ENCODE measurements at places on chromosomes 13 and 19. TPM values are rescaled to one million over a fixed set of nuclear protein-coding genes. Genes with fewer than 3 reads are reported as not detected.

GRCh38 chr19:36686365-36687213 lies 823 bp upstream of the ZNF567 start:
- H3K4me3 ChIP-seq: peak overlapping the region; percentile 88
- peak overlapping the region; percentile 90 for H3K27ac ChIP-seq
- peaks cover 26% of the 10 kb centered on the region for H3K4me1 ChIP-seq
- DNase-seq: no peak
- H3K27me3 ChIP-seq: no peaks in the 10 kb centered on the region
- H3K36me3 ChIP-seq: peaks cover 58% of the 10 kb centered on the region

GRCh38 chr19:15109768-15110417 lies 2.7 kb downstream of the SYDE1 start:
- no peak overlapping the region for H3K27ac ChIP-seq
- peaks cover 13% of the 10 kb centered on the region for H3K4me1 ChIP-seq
- peaks cover 10% of the 10 kb centered on the region for H3K27me3 ChIP-seq
- DNase-seq: no peak

- H3K4me3 ChIP-seq: no peak overlapping the region
- no peak overlapping the region for H3K27ac ChIP-seq
- H3K4me1 ChIP-seq: no peaks in the 10 kb centered on the region
- H3K27me3 ChIP-seq: no peaks in the 10 kb centered on the region
Measured at GRCh38 chr19:33408538-33409434, 35.3 kb downstream of the CEBPG start.

GRCh38 chr13:110714797-110715394 lies 1.4 kb downstream of the ING1 start:
- peak overlapping the region; percentile 93 for H3K4me3 ChIP-seq
- H3K27ac ChIP-seq: peak overlapping the region; percentile 96
- peak; percentile 54 for DNase-seq
- no peaks in the 10 kb centered on the region for H3K27me3 ChIP-seq
- H3K36me3 ChIP-seq: peaks cover 13% of the 10 kb centered on the region

DNA sequence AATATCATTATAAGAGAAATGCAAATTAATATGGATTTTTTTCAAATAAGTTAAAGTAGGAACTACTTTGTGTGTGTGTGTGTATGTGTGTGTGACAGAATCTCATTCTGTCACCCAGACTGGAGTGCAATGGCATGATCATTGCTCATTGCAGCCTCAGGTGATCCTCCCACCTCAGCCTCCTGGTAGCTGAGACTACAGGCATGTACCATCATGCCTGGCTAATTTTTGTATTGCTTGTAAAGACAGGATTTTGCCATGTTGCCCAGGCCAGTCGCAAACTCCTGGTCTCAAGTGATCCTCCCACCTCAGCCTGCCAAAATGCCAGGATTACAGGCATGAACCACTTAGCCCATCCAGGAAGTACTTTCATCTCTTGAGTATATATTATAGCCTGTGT lies 3.2 kb upstream of the ERVV-2 start:
- H3K27me3 ChIP-seq: peaks cover 12% of the 10 kb centered on the region
- peaks cover 3% of the 10 kb centered on the region for H3K4me1 ChIP-seq
- no peak overlapping the region for H3K4me3 ChIP-seq
- DNase-seq: no peak
- H3K36me3 ChIP-seq: peaks cover 24% of the 10 kb centered on the region

DNA sequence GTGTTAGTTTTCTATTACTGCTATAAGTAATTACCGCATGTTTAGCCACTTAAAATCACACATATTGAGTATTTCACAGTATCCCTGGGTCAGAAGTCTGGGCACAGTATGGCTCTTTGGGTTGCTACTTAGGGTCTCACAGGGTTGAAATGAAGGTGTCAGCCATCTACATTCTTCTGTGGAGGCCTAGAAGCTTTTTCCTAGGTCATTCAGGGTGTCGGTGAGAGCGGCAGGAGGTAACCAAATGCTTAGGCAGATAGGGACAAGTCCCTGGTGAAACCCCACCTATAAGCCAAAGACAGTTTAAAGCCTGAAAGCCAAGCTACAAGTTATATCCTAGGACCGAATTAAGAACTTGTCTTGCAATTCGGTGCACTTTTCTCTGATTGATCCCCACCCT lies 856.7 kb downstream of the PCDH17 start:
- H3K27me3 ChIP-seq: no peaks in the 10 kb centered on the region
- no peak overlapping the region for H3K4me3 ChIP-seq
- H3K4me1 ChIP-seq: no peaks in the 10 kb centered on the region
- DNase-seq: no peak
- H3K27ac ChIP-seq: no peak overlapping the region

DNA sequence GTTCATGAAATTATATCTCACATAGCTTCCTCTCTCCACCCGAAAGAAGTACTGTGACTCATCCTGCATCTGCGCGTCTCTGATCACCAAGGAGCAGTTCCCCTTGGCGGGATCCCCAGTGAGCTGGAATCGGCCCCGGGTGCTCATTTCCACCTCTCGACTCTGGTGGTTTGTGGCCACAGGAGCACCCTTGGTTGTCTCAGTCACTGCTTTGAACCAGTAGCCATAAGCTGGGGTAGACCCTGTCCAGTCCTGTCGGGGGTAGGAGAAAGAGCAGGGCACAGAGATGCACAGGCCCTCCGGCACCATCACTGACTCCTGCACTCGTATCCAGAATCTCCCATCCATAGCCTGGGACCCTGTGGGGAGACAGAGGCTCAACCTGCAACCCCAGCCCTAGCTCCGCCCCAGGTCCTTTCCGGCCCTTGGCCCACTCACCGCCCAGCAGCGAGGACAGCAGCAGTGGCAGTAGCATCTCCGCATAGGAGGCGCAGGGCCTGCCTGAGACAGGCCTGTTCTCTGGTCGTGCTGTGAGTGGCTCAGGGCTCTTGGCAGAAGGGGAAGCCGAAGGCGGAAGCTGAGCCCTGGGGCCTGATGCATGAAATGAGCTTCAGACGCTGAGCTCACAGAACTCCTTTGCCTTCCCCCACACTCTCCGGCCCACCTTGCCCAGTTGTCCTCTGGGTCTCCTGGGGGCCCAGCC lies at the start of gene SIGLEC10:
Gene SIGLEC10, minus strand, starts transcription at position 536 of the 703 bp plus-strand sequence. Its CDS starts 61 bp downstream, at position 475.
- H3K4me1 ChIP-seq: peaks cover 11% of the 10 kb centered on the region
- H3K36me3 ChIP-seq: no peaks in the 10 kb centered on the region
- no peak within 1 kb of the TSS for H3K4me3 ChIP-seq
- DNase-seq: peak; percentile 55
- H3K27ac ChIP-seq: no peak within 1 kb of the TSS

- no peak overlapping the region for H3K4me3 ChIP-seq
- peaks cover 12% of the 10 kb centered on the region for H3K4me1 ChIP-seq
- peaks cover 60% of the 10 kb centered on the region for H3K36me3 ChIP-seq
- H3K27ac ChIP-seq: no peak overlapping the region
Measured at GRCh38 chr19:5607318-5608275, 15.0 kb downstream of the SAFB2 start.

- no peak overlapping the region for H3K4me3 ChIP-seq
- H3K36me3 ChIP-seq: peaks cover under 1% of the 10 kb centered on the region
- DNase-seq: no peak
Measured at GRCh38 chr19:1003283-1003682, 3.1 kb downstream of the GRIN3B start.

- peaks cover 35% of the 10 kb centered on the region for H3K4me1 ChIP-seq
- no peaks in the 10 kb centered on the region for H3K36me3 ChIP-seq
- DNase-seq: peak; percentile 23
- peak overlapping the region; percentile 72 for H3K4me3 ChIP-seq
- peak overlapping the region; percentile 82 for H3K27ac ChIP-seq
Measured at GRCh38 chr19:12779162-12779993, 4.0 kb upstream of the HOOK2 start.

DNA sequence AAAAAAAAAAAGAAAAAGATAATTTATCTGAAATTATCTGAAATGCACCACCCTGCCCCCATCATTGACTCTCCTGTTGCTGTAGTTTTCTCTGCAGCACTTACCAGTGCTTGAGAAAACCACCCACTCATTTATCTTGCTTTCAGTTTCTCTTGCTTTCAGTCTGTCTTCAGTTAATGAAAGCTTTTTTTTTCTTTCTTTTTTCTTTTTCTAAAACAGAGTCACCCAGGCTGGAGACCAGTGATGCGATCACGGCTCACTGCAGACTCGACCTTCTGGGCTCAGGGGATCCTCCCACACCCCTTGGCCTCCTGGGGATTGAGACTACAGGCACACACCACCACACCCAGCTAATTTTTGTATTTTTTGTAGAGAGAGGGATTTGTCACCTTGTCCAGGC lies 4.3 kb upstream of the ACP5 start:
- H3K4me1 ChIP-seq: peaks cover 29% of the 10 kb centered on the region
- H3K27me3 ChIP-seq: no peaks in the 10 kb centered on the region
- peak overlapping the region; percentile 95 for H3K27ac ChIP-seq

- H3K4me1 ChIP-seq: peaks cover 53% of the 10 kb centered on the region
- H3K36me3 ChIP-seq: peaks cover 45% of the 10 kb centered on the region
- no peaks in the 10 kb centered on the region for H3K27me3 ChIP-seq
- no peak for DNase-seq
- H3K4me3 ChIP-seq: no peak overlapping the region
Measured at GRCh38 chr19:12952488-12953137, 4.4 kb downstream of the GADD45GIP1 start.

F2RL3 gene
- total RNA-seq: not detected

GFY gene
- not detected for total RNA-seq

SLC17A7 gene
- 0.12 TPM for total RNA-seq

POGLUT2 gene
- 2.1 TPM for total RNA-seq

SLAIN1 gene
- total RNA-seq: 18.0 TPM

LYPD3 gene
- total RNA-seq: 1.6 TPM

SWSAP1 gene
- 1.1 TPM for total RNA-seq

SIGLEC12 gene
- total RNA-seq: not detected

FFAR1 gene
- total RNA-seq: not detected
